ENCODE measurements at places on chromosomes 2 and 18.

DNA sequence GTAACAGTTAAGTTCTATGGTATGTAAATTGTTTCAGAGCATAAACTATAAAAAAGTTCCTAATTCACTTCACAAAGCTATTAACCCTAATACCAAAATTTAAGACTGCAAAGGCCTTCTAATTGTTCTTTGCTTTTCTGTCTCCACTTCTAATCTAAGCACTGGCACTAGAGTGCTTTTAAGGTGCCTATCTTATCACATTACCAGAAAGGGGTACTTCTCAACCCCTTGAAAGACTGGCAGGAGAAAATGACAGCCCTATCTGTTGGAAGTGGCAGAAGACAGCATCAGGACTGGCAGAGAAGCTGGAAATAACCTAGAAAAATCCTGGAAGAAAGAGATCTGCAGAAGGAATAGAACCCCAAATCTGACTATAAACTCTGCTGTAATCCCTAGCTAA, 10.3 kb downstream of the CNRIP1 start:
- DNase-seq, result no peak

DNA sequence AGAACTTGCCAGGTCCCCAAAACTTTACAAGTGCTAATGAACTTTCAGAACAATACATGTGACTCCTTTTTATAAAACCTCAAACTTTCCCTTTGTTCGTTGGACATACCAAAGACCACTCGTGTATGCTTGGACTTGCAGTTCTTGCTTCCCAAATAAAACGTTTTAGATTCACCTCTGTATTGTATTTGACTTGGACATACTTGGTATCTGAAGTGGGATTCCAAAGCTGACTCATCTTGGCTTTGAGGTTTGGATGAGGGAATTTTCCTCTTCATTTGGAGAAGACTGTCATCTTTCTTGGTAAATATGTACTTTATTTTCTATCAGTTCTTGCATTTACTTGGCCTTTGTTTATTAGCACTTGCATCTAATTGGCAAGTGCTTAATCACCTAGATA, 8.0 kb upstream of the CYB5A start:
- DNase-seq, result peak; percentile 51

- DNase-seq, result no peak
Measured at GRCh38 chr2:14123436-14124103, 508.9 kb upstream of the LRATD1 start.

DNA sequence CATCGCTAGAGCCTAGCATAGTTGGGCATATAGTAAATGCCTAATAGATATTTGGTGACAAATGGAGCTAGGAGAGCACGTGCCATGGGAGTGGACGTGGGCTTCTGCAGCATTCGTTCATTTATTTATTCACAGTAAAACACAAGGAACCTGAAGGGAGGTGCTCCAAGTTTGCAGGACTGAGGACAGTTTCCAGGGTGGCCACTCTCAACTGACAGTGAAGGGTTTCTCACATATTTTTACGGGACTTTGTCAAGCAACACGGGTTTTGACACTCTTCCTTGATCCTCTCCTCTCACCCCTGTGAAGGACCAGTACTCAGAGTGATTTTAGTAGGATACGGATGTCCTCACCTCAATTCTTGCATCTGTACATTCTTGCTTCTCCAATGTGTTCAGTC, 135.0 kb upstream of the TTC39C start:
- no peak for DNase-seq

- no peak for DNase-seq
Measured at GRCh38 chr18:39802648-39803229, 2152.3 kb upstream of the PIK3C3 start.

DNA sequence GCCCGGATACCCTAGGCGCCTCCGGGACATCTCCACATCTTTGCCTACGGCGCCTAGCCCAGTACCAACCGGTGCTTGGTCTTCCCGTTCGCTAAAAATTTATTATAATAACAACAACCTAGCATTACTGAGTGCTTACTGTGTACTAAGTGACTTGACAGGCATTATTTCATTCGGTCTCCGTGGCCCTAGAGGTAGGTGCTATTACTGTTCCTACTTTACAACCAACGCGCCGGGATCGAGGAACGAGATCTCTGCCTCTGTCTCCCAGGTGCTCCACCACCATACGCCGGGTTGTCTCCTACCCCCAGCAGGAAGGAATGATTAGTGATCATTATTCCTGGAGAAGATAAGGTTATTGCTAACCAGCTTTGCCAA, 657 bp upstream of the BIN1 start:
- DNase-seq, result no peak

DNA sequence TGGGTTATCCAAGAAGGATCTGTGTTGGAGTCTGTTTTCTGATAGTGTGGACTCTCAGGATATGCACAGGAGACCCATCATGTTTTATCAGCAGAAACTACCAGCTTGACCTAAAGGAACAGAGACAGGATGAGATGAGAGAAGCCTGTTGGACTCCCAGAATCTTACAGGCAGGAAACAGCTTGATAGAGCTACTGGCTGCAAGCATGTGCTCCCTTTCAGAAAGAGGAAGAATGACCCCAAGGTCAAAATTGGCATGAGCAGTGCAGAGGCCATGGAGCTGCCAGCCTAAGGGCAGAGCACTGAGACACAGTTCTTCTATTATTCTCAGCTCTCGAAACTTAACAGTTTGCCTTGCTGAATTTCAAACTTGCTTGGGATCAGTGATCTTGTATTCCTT, 135.2 kb upstream of the NFATC1 start:
- no peak for DNase-seq

GRCh38 chr18:24080861-24081260, 58.0 kb upstream of the CABYR start:
- no peak for DNase-seq

- no peak for DNase-seq
Measured at GRCh38 chr2:12928775-12929401, 212.2 kb downstream of the TRIB2 start.

DNA sequence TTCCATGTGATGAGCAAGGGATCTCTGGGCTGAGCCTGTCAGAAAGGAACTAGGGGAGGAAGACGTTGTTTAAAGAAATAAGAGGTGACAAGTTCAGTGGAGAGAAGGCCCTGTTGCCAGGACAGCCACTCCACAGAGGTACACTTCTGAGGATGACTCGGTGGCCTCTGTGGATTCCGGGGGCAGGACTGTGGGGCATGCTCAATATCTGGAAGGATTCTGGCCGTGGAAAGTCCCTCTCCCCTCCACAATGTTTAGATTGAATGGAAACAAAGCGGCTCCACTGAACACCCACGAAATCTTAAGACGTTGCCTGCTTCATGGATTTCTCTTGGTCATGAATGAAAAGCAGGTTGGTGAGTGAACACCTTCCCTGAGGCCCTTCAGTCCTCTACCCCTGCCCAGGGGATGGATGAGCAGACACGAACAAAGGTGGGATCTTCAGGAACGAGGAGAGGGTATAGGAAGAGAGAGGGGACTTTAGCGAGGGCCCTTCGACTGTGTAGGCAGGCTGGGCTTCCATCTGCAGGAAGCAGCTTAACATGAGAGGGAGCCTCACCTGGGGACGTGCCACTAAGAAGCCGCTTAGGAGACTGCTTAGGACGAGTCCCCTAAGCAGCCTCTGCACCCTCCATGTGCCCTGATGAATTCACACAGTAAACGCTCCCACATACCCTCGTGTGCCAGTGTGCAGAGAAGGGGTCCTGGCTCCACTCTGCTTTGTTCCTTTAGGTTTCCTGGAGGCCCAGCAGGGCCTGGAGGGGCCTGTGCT, 1.9 kb downstream of the NTSR2 start:
- DNase-seq, result no peak

DNA sequence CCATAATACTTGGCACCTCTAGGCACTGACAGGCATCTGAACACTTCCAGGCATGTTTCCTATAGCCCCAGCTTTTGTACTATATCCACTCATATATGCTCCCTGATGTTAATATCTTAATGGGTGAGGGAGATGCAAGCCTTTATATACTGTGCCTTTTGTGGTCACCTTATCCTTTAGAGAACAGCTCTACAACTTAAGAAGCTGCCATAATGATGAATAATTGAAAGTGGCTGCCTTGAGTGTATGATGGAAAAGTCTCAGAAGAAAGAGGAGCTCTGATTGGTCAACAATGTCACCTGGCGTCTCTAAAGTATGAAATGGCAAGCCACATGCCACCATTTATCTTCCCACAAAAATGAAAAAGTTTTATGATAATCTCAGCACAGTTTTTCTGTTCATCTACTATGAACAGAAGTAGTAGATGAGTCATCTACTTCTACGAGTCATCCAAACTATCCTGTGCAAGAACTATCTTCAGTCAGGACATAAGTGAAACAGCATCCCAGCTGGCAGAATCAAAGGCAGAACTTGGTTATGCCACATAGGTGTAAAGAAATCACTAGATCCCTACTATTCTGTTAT, 997.9 kb upstream of the CELF4 start:
- no peak for DNase-seq

DNA sequence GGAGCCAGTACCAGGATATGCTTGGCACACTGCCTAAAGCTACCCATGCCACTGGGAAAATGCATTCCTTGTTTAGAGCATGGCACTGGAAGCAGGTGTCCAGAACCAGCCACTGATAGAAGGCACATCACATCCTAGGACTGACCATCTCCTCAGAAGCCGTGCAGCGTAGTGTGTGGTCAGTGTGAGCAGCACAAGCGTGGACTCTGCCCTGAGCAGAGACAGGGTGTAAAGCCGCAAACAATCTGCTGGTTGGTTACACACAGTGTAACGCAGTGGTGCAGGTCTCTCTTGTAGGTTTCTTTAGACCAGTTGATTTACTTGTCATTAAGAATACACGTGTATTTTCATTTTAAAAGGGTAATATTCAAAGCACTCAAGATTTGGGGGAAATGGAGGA, 377.8 kb upstream of the HS6ST1 start:
- no peak for DNase-seq

GRCh38 chr18:48446582-48447225, 37.5 kb upstream of the ZBTB7C start:
- DNase-seq, result peak; percentile 69

DNA sequence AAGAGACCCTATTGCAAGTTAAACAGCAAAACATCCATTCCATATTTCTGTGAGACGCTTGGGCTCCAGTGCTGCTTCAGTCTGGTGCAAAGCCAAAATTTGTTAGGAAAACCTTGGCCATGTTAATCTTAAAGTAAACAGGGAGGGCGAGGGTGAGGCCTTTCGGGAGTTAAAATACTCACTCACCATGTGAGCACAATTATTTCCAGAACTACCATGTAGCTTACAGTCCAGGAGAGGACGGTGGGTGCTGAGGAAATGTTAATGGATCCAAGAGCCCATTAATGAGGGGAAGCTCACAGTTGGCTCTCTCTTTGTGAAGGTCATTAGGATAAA, 286.4 kb downstream of the SLC8A1 start:
- DNase-seq, result no peak

DNA sequence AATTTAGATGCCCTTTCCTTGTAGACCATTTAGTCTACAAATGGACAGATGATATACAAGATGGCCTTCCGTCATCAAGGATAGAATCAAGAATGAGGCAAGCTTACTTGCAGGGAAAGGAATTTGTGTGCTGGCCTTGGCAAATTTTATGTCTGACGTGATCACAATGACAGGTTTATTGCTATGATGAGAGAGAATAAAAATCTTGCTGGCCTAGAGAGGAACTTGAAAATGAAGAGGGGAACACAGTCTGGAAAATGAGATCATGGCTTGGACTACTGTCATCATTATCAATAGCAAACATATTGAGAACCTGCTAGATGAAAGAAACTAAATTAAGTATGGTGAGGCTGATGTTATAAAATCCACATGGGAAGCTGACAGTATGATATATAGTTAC, 66.0 kb downstream of the CSRNP3 start:
- DNase-seq, result no peak

GRCh38 chr2:173496746-173497145, 142.1 kb downstream of the CDCA7 start:
- DNase-seq, result peak; percentile 60

GRCh38 chr2:196555726-196556125, 83.8 kb upstream of the CCDC150 start:
- no peak for DNase-seq

GRCh38 chr2:60629801-60630385, 76.4 kb upstream of the BCL11A start:
- peak; percentile 3 for DNase-seq

- DNase-seq, result no peak
Measured at GRCh38 chr2:68519236-68519635, 51.9 kb downstream of the APLF start.

DNA sequence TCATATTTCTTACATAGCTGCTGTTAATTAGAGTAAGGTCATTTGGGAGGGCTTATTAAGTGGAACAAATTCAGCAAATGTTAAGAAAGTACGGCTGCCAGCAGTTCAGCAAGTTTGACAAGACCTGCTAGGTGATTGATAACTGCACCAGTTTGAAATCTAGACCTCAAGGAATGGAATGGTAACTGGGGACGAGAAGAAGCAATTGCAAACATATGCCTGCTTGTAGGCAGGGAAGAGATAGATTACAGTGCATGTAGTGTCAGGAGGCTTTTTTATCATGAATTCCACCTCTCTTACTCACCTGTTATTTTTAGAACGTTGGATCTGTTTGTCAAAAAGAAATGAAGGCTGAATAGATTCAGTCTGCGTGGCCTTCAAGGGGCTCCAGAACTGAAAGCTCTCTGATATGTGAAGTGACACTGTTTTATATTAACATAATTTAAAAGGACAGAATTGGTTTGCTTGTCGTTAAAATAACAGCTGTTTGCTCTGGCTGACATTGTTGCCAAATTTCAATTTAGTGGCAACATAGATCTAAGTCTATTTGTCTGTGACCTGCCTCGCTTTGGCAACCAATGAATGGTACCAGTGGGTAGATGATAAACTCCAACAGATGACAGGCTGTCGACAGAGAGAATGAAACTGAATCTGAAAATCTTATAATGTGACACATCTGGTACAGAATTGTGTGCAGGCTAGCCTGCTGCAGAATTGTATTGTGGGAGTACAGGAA, 199.3 kb downstream of the ZNF407 start:
- peak; percentile 62 for DNase-seq

GRCh38 chr2:73914667-73915066, 12.0 kb upstream of the DGUOK start:
- no peak for DNase-seq

DNA sequence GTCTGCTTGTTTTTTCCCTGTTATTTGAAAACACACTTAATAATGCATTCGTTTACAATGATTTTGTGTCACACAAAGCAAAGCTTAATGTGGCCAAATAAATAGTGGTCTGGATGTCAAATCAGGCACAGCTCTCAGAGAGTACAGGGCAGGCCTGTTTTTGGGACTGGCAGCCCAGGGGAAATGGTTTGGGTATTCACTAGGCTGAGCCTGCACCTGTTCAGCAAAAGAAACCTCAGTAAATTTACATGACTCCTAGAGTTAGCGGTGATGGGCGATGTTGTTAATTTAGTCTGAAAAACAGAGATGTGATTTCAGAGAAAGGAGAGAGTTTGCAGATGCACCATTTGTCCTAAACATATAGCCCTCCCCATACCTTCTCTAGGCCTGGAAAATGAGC, 197.1 kb downstream of the ALK start:
- DNase-seq, result no peak

Measured in EL (cell line).